Colonic mucosa (tissue), 4 donors: ENCODE measurements at places on chromosomes 16 and 17. TPM values are rescaled to one million over a fixed set of nuclear protein-coding genes. Genes with fewer than 3 reads are reported as not detected.

Gene SPN
- 2.3 TPM for total RNA-seq

Gene TEKT1
- not detected for total RNA-seq

Gene KIF19
- 3.2 TPM for total RNA-seq

Gene ADCY9
- 25.6 TPM for total RNA-seq

DNA sequence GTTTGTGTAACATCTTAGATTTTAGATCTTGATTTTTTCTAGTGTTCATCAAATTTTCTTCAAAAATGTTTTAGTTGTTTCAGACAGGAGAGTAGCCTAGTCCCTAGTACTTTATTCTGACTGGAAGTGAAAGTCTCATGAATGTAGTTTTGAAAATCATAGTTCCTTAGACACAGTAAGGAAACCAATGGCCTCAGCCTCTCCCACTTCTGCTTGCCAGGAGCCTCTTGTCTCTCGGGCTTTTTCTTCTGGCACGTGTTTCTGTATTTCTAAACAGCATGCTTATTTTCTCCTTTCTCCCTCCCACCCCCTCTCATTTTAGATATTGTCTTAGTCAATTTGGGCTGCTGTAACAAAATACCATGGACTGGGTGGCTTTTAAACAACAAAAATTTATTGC is 9.8 kb downstream of the SLFN5 start:
- no peak for DNase-seq

GRCh38 chr16:79892278-79892677 is 291.7 kb upstream of the MAF start:
- DNase-seq, result no peak

DNA sequence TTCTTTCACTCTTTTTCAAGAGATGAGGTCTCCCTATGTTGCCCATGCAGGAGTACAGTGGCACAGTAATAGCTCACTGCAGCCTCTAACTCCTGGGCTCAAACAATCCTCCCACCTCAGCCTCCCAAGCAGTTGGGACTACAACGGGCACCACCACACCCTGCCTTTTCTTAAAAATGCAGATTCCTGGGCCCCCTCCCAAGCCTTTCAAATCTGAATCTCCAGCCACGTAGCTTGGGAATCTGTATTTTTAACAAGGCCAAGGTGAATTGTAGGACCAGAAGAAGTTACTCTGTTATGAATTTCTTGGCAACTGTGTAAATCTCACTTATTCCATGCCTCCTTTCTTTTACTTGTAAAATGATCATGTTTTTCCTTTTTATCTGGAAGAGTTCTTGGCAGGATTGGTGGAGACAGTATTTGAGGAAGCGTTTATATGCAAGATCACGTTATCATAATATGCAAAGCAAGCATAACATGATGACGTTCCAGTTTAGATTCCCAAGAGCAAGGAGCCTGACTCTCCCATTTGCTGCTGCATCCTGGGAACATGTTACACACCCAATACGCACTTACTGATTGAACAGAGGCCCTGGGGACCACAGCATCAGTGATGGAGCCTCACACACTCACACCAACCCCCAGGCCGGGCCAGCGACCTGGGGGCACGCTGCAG is 44.5 kb downstream of the LITAF start:
- DNase-seq, result no peak

DNA sequence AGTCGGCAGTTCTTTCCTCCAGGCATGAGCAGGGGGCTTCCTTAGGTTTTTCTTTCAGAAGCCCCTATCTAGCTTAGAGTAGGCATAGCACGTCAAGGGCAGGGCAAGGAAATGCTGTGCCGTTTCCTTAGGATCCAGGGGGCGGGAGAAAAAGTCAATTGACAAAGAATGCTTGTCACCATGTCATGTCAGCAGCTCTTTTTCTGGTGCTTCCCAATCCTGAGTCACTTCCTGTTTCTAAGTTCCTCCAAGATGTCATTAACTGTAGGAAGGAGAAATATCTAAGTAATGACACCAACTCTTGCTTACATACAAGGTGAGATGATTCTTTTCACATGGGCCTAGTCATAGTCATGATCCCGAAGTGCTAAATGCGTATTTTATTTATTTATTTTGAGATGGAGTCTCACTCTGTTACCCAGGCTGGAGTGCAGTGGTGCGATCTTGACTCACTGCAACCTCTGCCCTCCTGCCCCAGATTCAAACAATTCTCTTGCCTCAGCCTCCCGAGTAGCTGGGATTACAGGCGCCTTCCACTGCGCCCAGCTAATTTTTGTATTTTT is 35.2 kb downstream of the GJC1 start:
- DNase-seq, result no peak

DNA sequence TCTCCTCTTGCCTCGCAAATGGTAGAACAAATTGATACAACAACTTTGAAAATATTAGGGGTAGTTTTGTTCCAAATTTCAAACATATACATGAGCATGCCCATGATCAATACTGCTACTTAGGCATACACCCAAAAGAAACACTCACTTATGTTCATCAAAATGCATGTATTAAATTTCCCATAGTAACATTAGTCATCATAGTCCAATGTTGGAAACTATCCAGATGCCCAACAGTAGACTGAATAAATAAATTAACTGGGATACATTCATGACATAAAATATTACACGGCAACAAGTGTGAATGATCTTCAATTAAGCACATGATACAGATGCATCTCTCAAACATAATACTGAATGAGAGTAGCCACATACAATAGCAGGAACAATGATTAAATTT is 391.6 kb downstream of the CDH11 start:
- no peak for DNase-seq

DNA sequence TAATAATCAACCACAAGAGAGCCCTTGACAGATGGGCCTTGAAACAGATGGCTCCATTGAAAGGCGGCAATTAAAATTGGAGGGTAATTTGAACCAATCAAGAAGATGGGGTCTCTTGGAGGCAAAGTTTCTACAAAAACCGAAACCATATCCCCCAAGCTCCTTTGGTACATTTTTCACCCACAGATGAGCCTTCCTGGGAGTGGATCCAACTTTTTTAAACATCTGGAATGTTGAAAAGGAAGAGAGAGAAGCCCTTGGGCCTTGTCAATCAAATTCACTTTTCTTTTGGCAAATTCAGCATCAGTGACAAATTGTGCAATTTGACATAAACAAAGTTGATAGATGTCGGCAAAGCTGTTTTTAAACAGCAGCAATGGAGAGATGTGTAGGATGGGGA is 13.2 kb upstream of the NUP93 start:
- no peak for DNase-seq

GRCh38 chr17:1060991-1061390 is 64.1 kb downstream of the TIMM22 start:
- peak; percentile 50 for DNase-seq

DNA sequence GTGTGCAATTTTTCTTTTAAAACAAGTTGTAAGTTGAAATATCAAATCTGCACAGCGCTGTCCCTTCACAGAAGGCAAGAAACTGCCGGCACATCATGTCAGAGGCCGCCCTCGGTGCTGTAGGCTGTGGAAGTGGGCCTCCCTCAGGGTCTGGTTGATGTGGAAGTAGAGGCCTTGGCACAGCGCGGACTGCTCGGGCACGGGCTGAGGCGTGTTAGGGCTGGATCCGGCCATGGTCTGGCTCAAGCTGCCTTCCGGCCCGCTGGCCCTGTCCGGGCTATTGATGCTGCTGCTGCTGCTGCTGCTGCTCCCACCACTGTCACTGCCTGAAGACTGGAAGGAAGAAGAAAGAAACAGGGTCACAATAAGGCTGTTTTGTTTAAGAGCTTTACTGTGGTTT is 16.6 kb downstream of the COG1 start:
- DNase-seq, result no peak

GRCh38 chr16:25542306-25542705 is 149.5 kb upstream of the HS3ST4 start:
- no peak for DNase-seq

DNA sequence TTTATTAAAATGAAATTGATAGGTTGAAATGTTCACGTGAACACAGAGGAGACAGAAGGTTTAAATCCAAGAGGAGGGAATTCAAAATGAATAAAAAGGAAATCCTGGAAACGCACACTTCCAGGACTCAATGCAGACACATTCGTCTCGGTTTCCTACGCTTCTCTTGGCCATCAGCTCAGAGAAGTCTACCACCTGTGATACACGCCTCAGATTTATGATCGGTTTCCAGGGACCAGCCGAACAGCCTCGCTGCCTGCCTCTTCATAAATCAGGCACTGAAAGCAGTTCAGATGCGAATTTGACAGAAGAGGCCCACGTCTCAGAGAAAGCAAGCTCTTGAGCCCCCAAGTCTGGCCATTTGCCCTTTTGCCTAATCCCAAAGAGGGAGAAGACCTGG is 125.5 kb upstream of the IRX3 start:
- DNase-seq, result no peak

DNA sequence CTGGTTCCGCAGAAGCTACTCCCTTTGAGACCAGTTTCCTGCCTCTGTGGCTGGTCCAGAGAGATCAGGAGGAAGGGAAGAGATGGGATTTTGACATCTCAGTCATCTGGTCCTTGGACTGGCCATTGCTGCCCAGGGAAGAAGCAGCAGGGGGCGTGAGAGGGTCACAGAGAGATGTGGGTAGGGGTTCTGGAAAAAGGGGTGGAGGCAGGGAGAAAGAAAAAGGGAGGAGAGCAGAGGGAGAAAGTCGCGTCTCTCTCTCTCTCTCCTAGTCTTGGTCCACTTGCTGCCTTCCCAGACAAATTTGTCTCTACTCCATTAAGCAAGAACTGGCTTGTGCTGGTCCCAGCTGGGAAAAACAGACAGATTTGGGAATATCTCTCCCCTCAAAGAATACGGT is 4.4 kb downstream of the SHBG start:
- DNase-seq, result peak; percentile 52

GRCh38 chr16:24524855-24525677 is 14.3 kb upstream of the RBBP6 start:
- DNase-seq, result no peak

GRCh38 chr17:80561541-80562114 is 17.0 kb downstream of the RPTOR start:
- DNase-seq, result no peak

DNA sequence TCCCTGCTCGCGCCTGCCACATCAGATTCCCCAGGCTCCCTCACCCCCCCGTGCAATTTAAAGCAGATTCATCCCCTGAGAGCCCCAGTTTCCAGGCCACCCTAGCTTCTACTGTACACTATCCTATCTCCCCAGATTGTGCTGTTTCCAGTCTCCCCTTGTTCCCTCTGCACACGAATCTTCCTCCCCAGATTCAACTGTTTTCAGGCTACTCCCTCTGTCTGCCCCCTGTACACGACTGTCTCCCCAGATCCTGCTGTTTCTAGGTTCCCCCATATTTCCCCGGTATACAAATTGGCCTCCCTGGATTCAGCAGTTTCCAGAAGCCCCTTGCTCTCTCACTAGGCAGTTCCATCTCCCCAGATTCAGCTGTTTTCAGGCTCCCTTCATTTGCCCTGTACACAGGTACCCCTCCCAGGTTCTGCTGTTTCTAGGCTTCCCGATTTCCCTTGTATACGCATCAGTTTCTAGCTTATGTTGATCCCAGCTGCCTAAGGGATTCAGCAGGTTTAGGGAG is 22.9 kb downstream of the COPZ2 start:
- no peak for DNase-seq

GRCh38 chr16:31703526-31704128 is 170.0 kb upstream of the ZNF267 start:
- DNase-seq, result no peak

DNA sequence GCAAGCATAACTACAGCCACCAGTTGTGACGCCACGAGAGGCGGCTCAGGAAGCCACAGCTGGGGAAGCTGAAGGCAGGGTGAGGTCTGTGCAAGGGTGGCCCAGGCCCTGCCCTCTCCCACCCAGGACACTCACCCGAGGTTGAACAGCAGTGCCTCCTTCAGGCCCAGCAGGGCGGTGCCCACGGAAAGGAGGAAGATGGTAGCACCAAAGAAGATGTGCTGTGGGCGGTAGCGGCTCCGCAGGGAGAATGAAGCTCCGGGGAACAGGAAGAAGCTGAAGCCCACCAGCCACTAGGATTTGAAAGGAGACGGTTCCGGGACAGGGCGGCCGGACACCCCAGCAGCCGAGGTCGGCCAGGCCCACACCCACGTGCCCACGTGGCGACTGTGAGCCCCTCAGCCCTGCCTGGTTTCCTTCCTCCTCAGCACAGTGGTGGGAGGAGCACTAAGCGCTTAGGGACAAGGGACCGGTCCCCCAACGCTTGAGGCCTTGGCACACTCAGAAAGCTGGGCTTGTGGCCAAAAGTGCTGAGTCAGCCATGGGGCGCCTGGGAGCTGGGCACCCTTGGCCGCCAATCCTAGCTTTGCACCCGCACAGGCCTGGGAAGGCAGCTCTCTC is 11.0 kb downstream of the CYB561 start:
- peak; percentile 88 for DNase-seq

GRCh38 chr17:67974598-67975066 is 21.6 kb downstream of the C17orf58 start:
- DNase-seq, result peak; percentile 12

DNA sequence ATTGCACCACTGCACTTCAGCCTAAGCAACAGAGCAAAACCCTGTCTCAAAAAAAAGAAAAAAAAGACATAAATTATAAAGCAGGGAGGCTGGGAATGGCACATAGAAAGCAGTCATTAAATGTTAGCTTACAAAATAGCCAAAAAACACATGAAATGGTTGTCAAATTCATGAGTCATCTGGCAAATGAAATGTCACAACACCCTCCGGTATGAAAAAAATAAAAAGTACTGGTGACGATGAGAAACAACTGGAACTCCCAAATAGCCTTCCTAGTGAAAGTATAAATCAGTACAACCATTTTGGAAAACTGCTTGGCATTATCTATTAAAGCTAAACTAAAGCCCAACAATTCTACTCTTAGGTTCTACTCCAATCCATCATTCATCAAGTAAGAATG is 3.5 kb upstream of the KATNB1 start:
- no peak for DNase-seq

DNA sequence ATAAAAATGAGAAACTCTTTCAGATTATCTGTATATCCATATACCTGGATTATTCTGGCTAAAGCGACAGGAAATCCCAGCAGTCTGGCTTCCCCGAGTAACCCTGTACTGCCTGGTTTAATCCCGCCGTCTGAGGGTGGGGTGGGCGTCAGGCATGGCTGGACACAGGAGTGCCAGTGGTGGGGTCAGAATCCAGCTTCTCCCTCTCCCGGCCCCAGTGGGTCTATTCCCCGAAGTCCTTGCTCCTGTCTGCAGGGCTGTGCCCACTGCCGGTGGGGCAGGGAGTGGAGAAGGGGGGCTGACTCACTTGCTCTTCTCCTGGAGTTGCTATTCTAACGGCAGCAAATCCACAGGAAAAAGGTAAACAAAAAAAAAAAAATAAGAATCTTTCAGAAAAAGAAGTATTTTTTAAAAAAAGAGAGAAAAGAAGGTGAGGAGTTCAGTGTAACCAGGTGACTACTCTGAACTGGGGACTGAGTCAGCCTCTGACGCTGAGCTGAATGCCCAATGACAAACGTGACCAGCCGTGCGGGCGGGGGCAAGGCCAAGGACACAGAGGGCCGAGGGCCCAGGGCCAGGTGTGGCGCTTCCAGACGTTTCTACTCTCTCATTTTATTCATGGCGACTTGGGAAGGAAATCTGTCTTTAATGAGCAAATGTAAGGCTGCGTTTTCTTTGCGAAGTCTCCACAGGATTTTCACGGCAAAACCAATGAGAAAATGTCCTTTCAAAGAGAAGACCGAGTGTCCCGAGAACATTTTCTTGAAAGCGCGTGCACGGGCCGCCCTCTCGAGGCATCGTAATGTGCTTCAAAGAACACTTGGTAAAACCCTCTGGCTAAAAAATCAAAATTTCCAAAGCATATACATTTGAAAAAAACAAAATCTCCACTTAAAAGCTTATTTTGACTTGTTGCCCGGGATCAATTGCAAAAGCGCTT is 20.2 kb downstream of the FOXF1 start:
- no peak for DNase-seq
